ENCODE measurements at places on chromosomes 5 and 9.
A peak's percentile ranks its signal among the peaks of the same experiment; 100 is the strongest.

DNA sequence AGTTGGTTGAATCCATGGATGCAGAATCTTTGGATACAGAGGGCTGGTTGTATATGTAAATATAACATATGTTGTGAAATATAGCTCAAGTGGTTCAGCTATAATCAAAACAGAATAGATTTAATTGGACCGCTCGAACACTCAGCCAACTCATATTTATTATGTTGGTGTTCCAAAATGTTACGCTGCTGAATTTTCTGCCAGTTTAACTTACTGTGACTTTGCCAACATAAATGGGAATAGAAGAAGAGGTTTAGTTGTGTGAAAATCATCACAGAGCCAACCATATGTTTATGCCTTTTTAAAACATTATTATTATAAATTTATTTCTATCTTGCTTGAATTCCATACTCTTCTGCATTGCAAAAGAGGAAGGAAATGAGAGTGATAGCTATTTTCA, 178.2 kb upstream of the FBXL7 start:
- DNase-seq = no peak

DNA sequence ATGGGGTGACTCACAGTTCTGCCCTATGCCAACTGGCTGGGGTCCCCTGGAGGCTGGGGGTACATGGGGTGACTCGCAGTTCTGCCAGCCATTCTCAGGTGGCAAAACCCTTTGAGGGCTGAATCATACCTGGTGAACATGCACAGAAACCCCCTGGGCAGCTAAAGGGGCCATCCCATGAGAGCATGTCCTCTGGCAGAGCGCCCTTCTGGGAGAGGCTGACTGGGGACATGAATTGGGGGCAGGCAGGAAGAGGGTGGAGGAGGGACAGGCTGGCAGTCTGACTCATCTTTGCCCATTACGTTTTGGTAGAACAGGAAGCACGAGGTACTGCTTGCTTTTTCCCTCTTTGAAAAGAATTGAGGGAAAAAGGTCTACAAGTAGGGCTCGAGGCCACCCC, 16.7 kb downstream of the TRAF1 start:
- DNase-seq = peak; percentile 49

DNA sequence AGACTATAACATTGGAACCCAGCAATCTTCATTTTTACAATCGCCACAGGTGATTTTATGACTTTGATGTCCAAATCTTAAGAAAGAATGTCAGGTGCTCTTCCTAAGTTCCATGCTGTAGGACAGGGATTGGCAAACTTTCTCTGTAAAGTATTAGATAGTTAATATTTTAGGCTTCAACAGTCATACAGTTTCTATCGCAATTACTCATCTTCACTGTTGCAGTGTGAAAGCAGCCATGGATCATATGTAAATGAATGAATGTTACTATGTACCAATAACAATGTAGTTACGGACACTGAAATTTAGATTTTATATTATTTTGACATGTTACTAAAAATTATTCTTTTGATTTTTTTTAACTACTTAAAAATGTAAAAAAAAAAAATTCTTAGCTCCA, 169.7 kb downstream of the DTWD2 start:
- DNase-seq = no peak

- DNase-seq = peak; percentile 68
These were observed 4.6 kb upstream of the MYOZ3 start for GRCh38 chr5:150656191-150657132.

DNA sequence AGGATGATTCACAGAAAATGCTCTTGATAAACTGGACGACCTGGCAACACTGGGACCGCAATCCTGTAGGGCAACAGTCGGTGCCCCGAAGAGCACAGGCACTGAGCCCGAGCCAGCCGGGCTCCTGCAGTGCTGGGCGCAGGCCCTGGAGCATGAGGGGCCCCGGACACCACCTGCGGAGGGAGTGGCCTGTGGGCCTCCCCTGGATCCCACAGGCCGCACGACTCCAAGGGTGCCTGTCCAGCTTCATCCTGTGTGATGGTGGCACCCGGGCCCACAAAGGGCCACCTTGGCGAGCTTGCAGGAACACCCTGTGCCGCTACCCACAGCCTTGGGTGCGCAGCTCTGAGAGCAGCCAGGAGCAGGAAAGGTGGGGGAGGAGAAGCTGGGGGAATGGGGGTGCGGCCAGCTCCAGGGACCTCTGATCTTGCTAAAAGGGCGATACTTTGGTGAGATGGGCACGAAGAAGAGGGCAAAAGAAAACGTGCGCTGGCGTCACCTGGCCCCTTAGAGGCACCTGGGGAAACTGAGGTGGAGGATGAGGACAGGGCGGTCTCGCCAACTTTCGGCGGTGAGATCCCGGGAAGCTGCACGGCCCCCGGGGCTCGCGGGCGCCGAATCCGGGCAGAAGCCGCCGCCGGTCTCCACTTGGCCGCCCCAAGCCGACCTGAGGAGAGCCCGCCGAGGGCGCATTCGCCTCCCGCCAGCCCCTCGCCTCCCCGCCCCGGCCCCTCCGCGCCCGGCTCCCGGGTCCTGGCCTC, 722 bp downstream of the TBC1D9B start:
- peak; percentile 41 for DNase-seq

DNA sequence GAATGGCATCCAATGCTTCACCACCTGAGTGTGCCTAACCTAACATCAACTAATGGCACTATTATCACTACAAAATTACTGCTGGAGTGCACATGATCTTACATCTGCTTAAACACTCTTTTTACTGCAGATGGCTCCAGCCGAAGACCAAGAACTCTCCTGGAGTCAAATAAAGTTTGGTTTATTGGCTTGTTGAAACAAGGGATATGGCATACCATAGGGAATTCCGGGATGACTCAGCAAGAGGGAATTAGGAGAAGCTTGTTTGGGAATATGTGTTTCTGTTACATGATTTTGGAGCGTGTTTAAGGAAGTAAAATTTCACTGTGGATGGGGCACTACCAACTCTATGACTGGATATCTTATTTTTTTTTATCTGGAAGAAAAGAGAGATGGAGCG, 872.6 kb downstream of the DTWD2 start:
- no peak for DNase-seq

GRCh38 chr5:43702815-43703214, 99.8 kb downstream of the NNT start:
- DNase-seq = no peak

DNA sequence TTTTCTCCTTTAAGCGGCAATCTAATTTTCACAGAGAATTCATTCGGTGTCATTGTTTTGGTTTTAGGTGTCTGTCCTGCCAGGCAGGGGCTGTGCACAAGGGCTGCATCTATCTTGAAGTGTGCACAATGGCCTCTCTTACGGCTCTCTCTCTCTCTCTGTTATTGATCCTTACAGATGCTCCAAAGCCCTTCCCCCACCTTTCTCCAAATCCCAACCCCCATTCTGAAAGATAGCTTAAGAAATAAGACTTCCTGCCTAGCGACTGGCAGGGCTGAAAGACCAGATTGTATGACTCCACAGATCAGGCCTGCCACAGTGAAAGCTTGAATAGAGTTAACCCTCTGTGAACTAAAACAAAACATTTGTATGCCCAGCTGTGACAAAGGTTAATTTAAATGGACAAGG, 86.5 kb upstream of the NR5A1 start:
- no peak for DNase-seq

DNA sequence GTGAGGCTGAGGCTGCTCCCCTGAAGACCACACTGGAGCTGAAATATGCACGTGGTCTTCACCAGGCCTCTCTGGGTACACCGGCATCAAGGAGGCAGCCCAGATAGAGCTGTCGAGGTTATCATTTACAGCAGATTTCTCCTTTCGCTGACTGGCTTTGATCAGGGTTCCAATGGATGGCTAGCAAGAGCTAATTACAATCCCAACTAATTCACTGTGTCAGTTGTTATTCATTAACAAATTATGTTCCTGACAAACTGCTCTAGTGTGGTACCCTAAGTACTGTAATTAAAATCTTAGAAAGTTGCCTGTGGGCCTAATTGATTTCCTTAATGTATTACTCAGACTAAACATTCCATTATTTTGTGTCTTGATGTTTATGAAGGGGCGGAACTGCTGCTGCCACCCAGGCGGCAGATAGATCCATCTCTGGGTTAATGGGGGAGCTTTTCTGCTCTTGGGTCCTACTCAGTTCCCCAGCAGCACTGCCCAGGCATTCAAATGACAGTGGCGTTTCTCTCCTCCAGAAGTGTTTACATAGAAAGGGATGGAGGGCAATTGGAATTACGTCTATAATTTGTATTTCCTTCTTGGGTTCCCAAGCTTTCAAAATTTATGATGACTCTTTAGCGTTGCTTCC, 71.7 kb upstream of the RAD23B start:
- no peak for DNase-seq

GRCh38 chr9:84513473-84513872, 156.1 kb upstream of the NTRK2 start:
- DNase-seq = no peak

DNA sequence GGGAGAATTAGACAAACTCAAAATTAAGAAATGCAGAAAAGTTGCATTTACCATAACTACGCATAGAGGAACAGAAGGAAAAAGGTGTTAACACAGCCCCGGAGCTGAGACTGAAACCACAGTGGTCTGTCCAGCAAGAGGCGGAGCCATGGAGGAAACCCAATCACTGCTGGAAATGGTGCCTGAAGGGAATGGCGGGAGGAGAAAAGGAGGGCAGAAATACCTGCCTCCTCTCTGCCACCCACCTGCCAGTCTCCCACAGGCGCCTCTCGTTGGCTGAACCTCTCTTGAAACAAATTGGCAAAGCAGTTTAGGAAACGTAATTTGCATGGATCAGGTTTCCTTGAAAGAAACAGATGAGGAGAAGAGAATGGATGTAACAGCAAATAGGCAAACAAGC, 9.7 kb upstream of the PRKACG start:
- DNase-seq = no peak

- no peak for DNase-seq
These were observed 119.7 kb upstream of the RUSC2 start for GRCh38 chr9:35370241-35370640.

GRCh38 chr5:88094906-88095496, 173.6 kb downstream of the TMEM161B start:
- DNase-seq = no peak

DNA sequence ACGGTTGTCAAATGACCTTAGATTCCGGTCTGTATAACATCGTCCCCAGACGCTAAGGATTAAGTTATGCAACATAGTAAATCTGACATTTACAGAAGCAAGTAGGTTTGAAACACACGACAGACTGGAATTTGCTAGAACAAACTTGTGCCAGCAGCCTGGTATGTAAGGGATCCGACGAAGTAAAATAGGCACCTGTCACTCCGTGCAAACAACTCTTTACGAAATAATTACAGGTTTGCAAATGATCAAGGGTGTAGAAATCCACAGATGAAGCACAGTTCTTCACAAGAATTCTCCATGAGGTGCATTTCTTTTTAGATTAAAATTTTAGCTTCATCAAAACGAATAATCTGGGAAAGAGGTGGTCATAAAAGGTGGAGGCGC, 508 bp downstream of the MOCS2 start:
- DNase-seq = no peak

DNA sequence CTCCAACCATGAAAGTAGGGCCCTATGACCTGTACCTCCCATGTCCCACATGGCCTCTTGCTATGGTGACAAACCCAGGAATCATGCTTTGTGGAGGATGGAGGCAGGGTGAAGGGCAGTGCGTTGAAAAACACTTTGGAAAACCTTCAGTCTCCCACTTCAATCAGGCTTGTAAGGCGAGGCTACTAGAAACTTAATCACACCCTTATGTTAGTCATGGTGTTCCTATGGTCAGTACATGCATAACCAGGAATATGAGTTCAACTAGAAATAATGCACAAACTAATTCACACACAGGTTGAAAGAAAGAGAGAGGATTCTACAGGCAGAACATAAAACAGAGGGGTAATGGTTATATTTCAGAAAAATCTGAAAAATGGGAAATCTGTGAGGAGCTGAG, 601.1 kb downstream of the KCTD16 start:
- no peak for DNase-seq

DNA sequence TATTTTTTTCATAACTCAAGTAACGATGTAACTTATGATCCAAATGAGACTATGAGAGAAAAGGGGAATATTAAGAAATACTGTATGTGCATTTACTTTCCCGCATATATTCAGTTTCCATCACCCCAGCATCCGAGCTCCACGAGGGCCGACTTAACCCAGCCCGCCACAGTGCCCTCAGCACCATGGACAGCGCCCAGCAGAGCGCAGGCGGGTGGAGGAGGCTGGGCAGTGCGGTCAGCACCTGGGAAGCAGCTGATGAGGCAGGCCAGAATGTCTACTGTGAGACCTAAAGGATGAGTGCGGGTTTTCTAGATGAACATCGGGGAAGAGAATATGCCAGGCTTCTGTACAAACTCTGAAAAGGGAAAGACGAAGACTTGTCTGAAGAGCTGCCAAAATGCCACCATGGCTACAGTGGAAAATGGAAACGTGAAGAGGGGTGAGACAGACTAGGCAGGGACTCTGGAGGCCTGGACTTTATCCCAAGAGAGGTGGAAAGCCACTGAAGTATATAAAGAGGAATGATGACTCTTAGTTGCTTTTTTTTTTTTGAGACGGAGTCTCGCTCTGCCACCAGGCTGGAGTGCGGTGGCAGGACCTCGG, 34.5 kb upstream of the MED27 start:
- DNase-seq = peak; percentile 52

GRCh38 chr9:122364783-122365150, 6.1 kb upstream of the PTGS1 start:
- DNase-seq = no peak

- DNase-seq = no peak
These were observed 16.8 kb downstream of the AOPEP start for GRCh38 chr9:94743035-94743954.

DNA sequence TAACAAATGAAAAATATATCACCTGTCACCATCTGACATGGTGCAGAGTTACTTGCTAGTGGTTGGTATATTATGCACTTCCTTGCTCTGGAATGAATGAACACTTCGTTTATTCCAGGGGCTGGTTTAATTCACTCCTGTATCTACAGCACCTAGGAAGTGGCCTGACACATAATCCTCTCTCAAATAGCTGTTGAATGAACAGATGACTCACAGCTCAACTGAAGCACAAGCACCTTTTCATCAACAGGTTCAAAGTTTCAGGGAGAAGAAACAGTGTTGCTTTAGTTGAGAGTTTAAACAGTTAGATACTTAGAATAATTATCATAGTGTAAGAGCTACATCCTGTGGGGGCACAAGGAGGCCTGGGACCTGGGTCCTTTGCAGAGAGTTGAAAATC, 135.0 kb upstream of the DAP start:
- DNase-seq = no peak

- DNase-seq = no peak
These were observed 70.7 kb downstream of the CETN3 start for GRCh38 chr5:90338712-90339372.

DNA sequence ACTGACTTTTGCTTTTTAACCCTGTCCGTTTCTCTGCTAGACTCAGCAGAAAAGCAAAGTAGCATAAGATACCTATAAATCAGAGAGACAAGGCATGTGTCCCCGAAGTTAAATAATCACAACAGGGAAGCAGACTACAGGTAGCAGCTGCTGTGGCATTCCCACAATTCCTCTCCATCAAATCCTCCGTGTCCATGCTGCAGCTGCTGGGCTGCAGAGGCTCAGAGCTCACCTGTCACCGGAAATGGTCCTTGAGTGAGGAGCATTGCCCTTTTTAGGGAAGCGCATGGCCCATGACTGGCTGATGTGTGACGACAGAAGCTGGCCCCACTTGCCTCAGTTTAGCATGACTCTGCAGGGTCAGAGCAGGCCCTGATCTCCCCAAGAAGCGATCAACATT, 125.0 kb downstream of the MSX2 start:
- no peak for DNase-seq

GRCh38 chr5:54415147-54415546, 40.4 kb upstream of the HSPB3 start:
- no peak for DNase-seq

Measured in activated CD4-positive, CD25-positive, alpha-beta regulatory T cell treated with anti-CD3 and anti-CD28 coated beads, Interleukin-2, amount 50 U/mL, for 72 hours (primary cell).